ENCODE measurements at places on chromosomes 16 and 17.

DNA sequence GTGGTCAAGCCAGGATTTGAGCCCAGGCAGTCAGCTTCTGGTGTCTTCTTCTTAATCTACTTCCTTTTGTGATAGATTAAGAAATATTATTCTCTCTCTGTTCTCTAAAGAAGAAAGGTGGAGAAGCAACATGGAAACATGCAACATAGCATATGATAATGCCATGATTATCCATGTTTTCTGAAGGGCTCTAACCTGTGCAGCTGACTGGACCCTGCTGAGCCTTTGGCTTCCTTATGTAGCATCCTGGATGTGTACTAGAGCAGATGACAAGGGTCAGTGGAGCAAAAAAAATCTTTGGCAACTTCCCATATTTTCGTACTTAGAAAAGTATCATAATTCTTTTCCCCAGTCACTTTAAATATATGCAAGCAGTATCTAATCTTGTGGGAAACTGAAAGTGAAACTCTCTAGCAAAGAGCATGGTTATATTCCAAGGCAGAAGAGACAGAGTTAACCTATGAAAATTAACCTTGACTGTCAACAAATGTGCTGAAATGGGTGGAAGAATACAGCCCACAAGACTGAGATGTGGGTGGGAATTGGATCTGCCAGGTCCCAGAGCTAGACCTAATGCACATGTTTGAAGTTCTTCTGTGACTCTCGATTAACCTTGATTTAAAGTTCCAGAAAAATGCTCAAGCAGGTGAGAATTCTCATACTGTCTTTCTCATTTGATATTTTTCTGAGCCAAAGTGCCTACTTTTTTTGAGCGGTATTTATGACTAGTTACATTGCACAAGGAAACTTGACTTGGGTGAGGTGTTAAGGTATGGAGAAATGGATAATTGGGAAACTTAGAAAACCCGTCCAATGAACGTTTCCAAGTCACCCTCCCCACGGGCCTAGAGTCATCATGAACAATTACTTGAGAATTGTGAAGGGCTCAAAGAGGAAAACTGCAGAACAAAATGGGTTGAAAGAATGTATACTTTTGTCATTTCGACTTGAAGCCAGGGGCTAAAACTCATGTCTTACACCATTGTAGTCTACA, 248.6 kb downstream of the FTO start:
- no peak for DNase-seq

- no peak for DNase-seq
Observed at GRCh38 chr17:32798938-32799337, 78.0 kb downstream of the MYO1D start.

GRCh38 chr17:67441052-67441895, 64.2 kb downstream of the PITPNC1 start:
- DNase-seq: peak; percentile 4

- no peak for DNase-seq
Observed at GRCh38 chr17:50352072-50352692, 6.3 kb downstream of the XYLT2 start.

GRCh38 chr17:35536664-35537171, 760 bp downstream of the SLFN12L start:
- no peak for DNase-seq

Measured in HS-5 (cell line).